Osteoblast (primary cell): ENCODE measurements at places on chromosomes 3 and 15. TPM values are rescaled to one million over a fixed set of nuclear protein-coding genes. Genes with fewer than 3 reads are reported as not detected.
A peak's percentile ranks its signal among the peaks of the same experiment; 100 is the strongest.

DNA sequence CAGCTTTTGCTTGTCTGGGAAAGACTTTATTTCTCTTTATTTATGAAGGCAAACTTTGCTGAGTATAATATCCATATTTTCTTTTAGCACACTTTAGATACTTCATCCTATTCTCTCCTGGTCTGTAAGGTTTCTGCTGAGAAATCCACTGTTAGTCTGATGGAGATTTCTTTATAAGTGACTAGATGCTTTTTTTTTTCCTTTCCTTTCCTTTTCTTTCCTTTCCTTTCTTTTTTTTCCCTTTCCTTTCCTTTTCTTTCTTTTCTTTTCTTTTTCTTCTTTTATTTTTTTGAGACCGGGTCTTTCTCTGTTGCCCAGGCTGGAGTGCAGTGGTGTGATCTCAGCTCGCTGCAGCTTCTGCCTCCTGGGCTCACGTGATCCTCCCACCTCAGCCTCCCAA is 38.4 kb downstream of the TOPAZ1 start:
- no peak for DNase-seq

DNA sequence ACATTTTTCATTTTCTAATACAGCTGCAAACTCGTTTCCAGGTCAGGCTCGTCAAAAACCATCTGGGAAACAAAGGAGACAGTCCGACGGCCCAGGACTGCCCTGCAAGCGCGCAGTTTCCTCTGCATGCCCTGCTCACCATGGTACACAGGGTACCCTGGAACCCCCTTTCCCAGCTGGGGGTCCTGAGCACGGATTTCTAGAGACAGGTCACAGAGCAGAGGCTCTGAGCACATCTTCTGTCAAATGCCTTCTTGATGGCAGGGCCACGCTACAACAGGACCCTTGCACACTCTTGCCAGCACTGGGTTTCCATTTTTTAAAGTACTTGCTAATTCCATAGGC is 8.1 kb downstream of the ZXDC start:
- DNase-seq, result no peak

DNA sequence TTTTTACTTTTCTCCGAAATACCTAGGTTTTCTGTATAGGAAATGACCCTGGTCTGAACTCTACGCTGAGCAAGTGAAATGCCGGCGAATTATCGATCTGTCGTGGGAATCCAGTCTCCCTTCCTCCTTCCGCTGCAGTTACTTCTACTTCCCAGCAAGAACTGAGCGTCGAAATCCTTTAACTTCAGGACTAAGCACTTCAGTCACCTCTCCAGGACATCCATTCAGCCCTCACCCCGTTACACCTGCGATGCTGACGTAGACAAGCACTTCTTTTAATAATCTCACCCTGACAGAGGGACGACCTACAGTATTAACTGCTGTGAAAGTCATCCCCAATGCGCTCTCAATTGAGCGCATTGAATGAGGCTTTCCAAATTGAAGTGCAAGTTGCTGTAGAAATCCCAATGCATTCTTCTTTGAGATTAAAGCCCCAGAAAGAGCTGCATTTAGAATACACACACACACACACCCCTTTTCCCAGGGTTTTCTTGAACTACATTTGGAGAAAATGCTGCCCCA is 1.3 kb downstream of the TOP2B start:
- no peak for DNase-seq

DNA sequence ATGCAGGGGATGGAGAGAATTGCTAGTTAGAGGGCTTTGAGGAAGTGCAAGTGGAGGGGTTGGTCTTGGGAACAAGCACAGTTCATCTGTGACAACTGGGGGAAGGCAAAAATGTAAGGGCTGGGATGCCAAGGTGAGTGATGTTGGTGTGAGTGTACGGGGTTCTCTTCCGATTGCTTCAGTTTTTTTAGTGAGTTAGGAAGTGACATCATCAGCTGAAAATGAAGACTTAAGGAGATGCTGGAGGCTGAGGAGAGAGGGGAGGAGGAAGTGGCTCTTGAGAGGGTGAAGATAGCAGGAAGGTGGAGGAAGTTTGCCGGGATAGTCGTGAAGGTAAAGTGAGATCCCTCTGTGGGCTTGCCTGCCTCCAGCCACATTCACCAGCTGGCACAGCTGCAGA is 12.7 kb downstream of the TICRR start:
- DNase-seq, result peak; percentile 56

- no peak for DNase-seq
Observed at GRCh38 chr3:11245827-11246662, 26.2 kb upstream of the ATG7 start.

- DNase-seq, result no peak
Observed at GRCh38 chr3:135514060-135514448, 451.5 kb upstream of the PPP2R3A start.

GRCh38 chr3:150022381-150023238 is 51.9 kb upstream of the PFN2 start:
- no peak for DNase-seq

GRCh38 chr3:112143251-112143650 is 10.2 kb upstream of the GCSAM start:
- DNase-seq, result no peak

- DNase-seq, result no peak
Observed at GRCh38 chr3:103657756-103658155, 1222.9 kb downstream of the ZPLD1 start.

DNA sequence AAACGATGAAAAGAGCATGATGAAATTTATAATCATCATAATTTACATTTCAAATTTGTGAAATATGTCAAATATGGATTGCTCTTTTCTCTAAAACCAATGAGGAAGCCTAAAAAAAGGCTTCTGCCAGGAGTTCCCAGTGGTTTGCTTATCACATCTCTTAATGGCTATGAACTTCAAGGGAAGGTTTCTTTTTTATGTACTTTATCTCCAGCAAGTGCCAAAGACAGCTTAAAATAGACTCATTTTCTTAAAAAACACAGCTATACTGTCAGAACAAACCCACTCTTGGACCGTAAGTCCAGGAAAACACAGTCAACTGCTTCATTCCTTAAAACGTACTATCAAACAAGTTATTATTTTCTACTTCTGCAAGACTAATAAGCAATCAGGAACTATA is 80.2 kb downstream of the DLG1 start:
- no peak for DNase-seq

DNA sequence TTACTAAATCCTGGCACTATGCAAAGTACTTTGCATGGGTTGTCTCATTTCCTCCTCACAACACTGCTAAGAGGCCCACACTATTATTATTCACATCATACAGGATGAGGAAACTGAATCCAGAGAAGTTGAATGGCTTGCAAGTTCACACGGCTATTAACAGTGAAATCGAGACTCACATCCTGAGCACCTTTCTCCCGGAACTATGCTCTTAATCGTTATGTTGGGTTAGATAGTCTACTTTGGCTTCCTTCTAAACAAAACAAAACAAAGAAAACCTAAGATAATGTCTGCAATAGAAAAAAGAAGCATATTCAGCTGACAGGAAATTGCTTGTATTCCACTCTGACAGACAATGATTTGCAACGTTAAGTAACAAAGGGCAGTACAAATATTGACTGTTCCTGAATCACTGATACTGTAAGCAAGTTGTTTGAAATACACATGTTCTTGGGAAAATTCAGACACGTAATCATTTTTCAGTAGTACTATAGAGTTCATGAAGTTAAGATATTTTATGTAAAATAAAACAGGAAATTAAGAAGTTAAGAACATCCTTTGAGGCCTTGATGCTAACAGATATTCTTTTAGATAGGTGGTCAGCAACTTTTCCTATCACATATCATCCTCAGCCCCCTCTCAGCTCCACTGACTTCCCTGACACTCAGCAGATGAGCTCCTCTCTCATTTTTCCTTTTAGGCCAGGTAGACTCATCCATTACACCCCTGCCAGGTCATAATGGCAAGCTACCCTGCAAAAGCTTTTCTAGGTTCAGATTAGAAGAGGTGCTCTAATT is 40.7 kb downstream of the C2CD4B start:
- DNase-seq, result no peak

DNA sequence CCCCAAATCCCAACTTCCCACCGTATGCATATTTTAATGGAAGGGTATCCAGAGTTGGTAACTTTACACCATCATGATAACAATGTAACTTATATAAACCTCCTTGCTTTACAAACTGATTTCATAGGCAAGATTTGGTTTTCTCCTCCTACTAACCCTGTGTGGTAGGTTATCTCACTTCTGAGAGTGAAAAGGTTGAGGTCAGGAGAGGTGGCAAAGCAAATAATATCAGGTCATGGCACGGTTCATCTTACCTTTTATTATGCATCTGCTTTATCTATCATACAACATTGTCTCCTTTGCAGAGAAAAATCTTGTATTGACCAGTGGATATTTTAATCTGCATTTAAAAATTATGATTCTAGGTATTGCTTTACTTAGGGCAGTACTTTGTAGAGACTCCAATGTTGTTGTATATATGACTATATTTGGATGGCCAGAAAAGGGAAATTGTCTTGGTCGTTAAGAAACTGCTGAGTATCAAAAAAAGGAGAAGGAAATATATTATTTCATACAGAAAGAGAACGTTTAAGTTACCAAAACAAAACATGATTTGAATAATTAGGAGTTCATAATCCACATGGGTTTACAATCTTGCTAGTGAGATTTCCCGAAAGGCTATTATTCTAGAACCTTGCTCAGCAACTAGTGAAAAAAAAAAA is 30.4 kb downstream of the NFKBIZ start:
- DNase-seq, result no peak

DNA sequence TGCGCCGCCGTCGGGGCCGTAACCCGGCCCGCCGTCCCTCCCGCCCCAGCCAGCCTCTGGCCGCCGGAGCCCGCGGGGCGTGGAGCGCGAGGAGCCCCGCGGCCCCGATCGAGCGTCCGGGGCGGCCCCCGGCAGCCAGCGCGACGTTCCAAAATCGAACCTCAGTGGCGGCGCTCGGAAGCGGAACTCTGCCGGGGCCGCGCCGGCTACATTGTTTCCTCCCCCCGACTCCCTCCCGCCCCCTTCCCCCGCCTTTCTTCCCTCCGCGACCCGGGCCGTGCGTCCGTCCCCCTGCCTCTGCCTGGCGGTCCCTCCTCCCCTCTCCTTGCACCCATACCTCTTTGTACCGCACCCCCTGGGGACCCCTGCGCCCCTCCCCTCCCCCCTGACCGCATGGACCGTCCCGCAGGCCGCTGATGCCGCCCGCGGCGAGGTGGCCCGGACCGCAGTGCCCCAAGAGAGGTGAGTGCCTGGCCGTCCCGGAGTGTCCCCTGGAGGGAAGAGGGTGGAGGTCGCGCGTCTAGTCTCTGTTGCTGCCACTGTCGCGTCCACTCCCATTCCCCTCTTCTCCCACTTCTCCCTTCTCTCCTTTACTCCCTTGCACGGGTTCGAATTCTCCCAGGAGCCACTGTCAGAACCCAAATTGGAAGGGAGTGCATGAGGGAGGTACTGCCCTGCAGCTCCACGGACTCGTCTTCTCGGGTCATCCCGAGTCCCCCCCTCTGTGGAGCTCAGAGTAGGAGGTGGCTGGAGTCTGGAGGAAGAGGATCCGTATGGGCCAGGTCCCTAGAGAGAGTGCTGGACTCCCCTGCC is 585 bp downstream of the CSK start:
- DNase-seq, result peak; percentile 96

- DNase-seq, result no peak
Observed at GRCh38 chr3:192229866-192230265, 497.5 kb downstream of the FGF12 start.

GRCh38 chr15:55977231-55977630 is 16.2 kb downstream of the NEDD4 start:
- DNase-seq, result no peak

DNA sequence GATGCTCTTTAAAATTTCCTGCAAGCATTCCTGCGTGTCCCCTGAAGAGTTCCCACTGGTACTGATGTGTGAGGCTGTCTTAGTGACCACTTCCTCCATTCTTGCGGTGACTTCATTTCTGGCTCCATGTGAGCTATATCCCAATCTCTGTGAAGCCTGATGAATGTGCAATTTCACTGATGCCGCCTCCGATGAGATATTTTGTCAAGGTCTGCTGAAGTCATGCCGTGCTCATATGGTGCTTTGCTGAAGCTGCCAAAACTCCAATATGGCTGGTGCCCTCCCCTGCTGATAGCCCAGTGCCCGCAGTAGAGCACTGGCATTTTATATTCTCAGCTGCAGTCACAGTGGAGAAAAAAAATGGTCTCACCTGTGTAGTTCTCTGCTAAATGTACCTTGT is 271.5 kb downstream of the EFHB start:
- no peak for DNase-seq

ERICH6 gene
- total RNA-seq, result under 0.01 and 0.29 TPM in 2 replicates

NR1I2 gene
- total RNA-seq, result 0.36 TPM in 1 of 2 replicates, not detected in the other

GXYLT2 gene
- total RNA-seq, result 75.1 and 77.4 TPM in 2 replicates

C2CD4B gene
- total RNA-seq, result not detected in 2 replicates

SYNPR gene
- not detected in 2 replicates for total RNA-seq

CPNE9 gene
- not detected in 2 replicates for total RNA-seq

AKAP13 gene
- total RNA-seq, result 77.1 and 80.7 TPM in 2 replicates

ALS2CL gene
- 1.1 and 1.8 TPM in 2 replicates for total RNA-seq

HACD2 gene
- total RNA-seq, result 22.7 and 27.5 TPM in 2 replicates

UBE2E2 gene
- total RNA-seq, result 49.6 and 59.2 TPM in 2 replicates
